Naive thymus-derived CD8-positive, alpha-beta T cell (primary cell): ENCODE measurements at places on chromosomes 4 and X. TPM values are rescaled to one million over a fixed set of nuclear protein-coding genes. Genes with fewer than 3 reads are reported as not detected.

GRCh38 chr4:100938698-100939097, 408.6 kb downstream of the PPP3CA start:
- no peaks in the 10 kb centered on the region for H3K36me3 ChIP-seq
- DNase-seq = no peak
- H3K27me3 ChIP-seq = peaks cover 5% of the 10 kb centered on the region
- H3K27ac ChIP-seq = no peak overlapping the region
- H3K4me3 ChIP-seq = no peak overlapping the region

DNA sequence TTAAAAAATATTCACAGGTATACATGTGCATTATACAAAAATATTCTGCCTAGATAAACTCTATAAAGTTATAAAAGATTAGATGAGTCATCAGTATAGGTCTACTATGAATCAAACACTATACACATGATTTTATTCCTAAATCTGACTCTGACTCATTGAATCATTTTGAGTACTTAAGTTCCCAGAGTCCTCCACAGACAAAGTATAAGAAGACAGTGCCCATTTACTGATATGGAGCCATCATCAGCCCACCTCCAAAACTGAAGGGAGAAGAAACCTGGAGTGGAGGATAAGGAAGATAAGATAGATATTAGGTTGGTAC, 28.7 kb upstream of the ANTXR2 start:
- no peak overlapping the region for H3K27ac ChIP-seq
- no peak overlapping the region for H3K4me3 ChIP-seq
- peaks cover 3% of the 10 kb centered on the region for H3K4me1 ChIP-seq
- peaks cover 6% of the 10 kb centered on the region for H3K36me3 ChIP-seq

DNA sequence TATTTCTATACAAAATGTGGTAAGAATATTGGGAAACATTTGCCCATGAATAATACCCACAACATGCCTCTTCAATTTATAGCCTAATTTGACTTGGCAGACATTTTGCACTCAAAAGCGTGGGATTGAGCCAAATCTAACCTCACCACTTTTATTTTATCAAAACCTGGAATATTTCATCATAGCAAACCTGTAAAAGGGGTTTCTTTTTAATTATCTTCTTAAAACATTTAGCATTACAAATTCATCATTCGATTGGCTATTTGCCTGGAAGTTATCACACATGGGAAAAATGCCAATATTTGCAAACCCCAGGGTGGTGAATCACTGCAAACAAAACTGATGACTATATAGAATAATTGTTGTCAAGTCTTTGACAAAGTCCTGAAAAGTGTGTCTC, 56.2 kb downstream of the VCX3B start:
- no peaks in the 10 kb centered on the region for H3K36me3 ChIP-seq
- H3K4me3 ChIP-seq = no peak overlapping the region
- no peaks in the 10 kb centered on the region for H3K27me3 ChIP-seq

- H3K4me1 ChIP-seq = peaks cover 6% of the 10 kb centered on the region
- H3K27ac ChIP-seq = no peak overlapping the region
- no peak overlapping the region for H3K4me3 ChIP-seq
- no peak for DNase-seq
- H3K36me3 ChIP-seq = no peaks in the 10 kb centered on the region
Observed at GRCh38 chr4:144575181-144575580, 70.8 kb upstream of the HHIP start.

DNA sequence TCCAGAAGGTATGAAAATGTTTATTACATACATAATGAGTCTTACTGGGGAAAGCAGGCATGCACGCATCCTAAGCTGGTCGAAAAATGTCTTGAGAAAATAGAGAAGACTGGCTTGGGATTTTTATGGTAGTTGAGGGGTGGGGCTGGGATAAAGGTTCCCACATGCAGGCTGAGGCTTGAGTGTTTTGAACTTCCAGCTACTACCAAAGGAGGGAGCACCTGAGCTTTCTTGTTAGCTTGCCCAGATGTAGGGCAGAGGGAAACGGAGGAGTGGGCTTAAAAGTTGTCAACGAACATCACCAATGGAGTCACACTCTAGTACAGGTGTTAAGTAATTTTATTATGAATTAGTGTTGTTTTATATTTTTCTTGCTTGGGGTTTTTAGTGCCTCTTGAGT, 39.6 kb upstream of the SRPX start:
- H3K4me1 ChIP-seq = no peaks in the 10 kb centered on the region
- no peaks in the 10 kb centered on the region for H3K27me3 ChIP-seq
- H3K4me3 ChIP-seq = no peak overlapping the region
- no peak overlapping the region for H3K27ac ChIP-seq

GRCh38 chrX:31459361-31459760, 387.5 kb upstream of the FTHL17 start:
- H3K36me3 ChIP-seq = no peaks in the 10 kb centered on the region
- H3K4me1 ChIP-seq = no peaks in the 10 kb centered on the region
- no peak overlapping the region for H3K27ac ChIP-seq
- no peak for DNase-seq
- H3K27me3 ChIP-seq = no peaks in the 10 kb centered on the region
- no peak overlapping the region for H3K4me3 ChIP-seq

The MAGEC2 gene
- not detected for total RNA-seq

GRCh38 chr4:42281324-42282020, 115.8 kb upstream of the SHISA3 start:
- DNase-seq = no peak
- no peaks in the 10 kb centered on the region for H3K4me1 ChIP-seq
- no peaks in the 10 kb centered on the region for H3K36me3 ChIP-seq
- H3K27ac ChIP-seq = no peak overlapping the region

The COL4A5 gene
- not detected for total RNA-seq

DNA sequence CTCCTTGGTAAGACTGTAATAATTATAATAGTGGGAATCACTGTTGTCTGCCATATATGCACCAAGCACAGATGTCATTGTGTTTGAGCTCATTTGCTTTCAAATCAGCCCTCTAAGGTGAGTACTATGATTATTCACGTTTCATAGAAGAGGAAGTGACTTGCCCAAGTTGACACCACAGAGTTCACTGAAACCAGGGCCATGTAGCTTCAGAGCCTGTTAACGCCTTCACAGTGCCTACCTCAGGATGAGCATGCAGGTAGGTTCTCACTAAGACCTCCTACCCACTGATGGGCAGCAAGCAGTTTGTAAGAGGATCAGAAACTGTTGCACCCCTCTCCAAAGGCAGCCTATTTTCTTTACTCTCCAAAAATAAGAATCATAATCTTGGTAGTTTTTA, 27.4 kb downstream of the TMPRSS11A start:
- no peak overlapping the region for H3K4me3 ChIP-seq
- DNase-seq = no peak
- H3K27ac ChIP-seq = no peak overlapping the region
- no peaks in the 10 kb centered on the region for H3K36me3 ChIP-seq
- H3K4me1 ChIP-seq = no peaks in the 10 kb centered on the region
- H3K27me3 ChIP-seq = peaks cover 1% of the 10 kb centered on the region

DNA sequence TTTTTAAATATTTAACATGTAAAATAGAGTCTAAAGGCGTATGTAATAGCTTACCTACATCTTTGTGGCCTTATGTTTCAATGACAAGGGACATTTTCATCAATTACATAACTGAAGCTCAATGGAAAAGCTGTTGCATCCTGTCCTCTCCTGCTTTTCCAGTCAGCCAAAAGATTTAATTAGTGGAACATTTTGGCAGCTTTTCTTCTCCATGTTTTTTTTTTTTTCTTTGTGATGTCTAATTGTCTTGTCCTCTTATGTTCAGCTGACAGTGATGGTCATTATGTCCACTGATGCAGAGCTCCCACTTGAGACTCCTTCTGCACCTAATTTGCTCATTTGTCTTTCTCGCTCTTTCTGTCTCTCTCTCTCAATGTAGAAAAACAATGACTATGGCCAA, 422.2 kb downstream of the GABRG1 start:
- no peak overlapping the region for H3K27ac ChIP-seq
- no peaks in the 10 kb centered on the region for H3K27me3 ChIP-seq
- DNase-seq = no peak
- H3K4me3 ChIP-seq = no peak overlapping the region

The TKTL1 gene
- 2.2 TPM for total RNA-seq

- H3K27me3 ChIP-seq = peaks cover 4% of the 10 kb centered on the region
- H3K4me1 ChIP-seq = no peaks in the 10 kb centered on the region
- no peak overlapping the region for H3K27ac ChIP-seq
Observed at GRCh38 chr4:133137571-133137970, 11.5 kb upstream of the PCDH10 start.

DNA sequence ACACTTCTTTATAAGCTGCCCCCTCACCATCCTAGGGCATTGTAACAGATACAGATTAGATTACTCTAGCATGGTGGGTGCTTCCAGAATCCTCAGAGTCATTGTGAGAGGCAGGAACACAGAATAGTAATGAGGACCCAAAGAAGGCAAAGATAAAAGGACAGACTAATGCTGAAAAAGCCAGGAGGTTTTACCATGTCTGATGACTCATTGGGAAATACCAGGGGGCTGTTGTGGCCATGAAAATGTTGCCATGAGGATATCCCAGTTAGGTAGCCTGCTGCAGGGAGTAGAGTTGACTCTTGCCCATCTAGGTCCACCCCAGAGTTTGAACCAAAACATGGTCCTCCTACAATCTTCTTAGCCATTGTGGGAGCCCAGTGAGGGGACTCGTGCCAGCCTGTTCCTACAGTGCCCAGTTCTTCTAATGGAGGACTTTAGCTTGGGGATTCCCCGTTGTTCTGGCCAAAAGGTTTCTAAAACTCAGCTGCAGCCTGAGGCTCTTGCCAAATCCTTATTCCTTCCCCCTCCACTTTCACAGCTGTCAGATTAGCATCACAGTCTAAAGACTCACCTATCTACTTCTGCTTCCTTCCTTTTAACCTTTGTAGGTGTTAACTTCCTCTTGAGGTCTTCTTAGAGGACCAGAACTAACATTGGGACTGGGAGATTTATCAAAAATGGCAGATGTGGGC, 586.0 kb upstream of the AADAT start:
- no peaks in the 10 kb centered on the region for H3K27me3 ChIP-seq
- no peaks in the 10 kb centered on the region for H3K36me3 ChIP-seq
- no peaks in the 10 kb centered on the region for H3K4me1 ChIP-seq
- no peak overlapping the region for H3K4me3 ChIP-seq
- H3K27ac ChIP-seq = no peak overlapping the region

The TRIM60 gene
- total RNA-seq = not detected

GRCh38 chrX:43840265-43840664, 42.0 kb downstream of the MAOB start:
- no peak overlapping the region for H3K4me3 ChIP-seq
- no peak for DNase-seq
- peaks cover 3% of the 10 kb centered on the region for H3K27me3 ChIP-seq
- H3K4me1 ChIP-seq = no peaks in the 10 kb centered on the region

GRCh38 chr4:158527516-158527915, 5.8 kb downstream of the RXFP1 start:
- no peaks in the 10 kb centered on the region for H3K4me1 ChIP-seq
- no peaks in the 10 kb centered on the region for H3K36me3 ChIP-seq

DNA sequence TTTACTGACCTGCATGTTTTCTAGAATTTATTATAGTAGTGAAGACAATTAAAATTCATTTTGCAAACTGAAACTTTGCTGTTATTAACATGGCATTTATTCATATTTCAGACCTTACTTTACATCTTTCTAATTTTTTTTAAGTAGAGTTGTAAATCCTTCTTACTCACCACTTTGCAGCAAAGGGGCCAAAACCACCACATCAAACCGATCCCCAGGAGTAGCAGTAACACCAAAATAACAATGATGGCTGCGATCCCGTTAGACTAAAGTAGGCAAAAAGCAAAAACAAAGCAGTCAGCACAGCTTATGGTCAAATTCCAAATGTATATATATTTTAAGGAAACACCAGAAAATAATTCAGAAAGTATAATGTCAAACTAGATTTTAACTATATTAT, 64.7 kb downstream of the ANTXR2 start:
- peaks cover 32% of the 10 kb centered on the region for H3K4me1 ChIP-seq
- no peak for DNase-seq
- H3K4me3 ChIP-seq = no peak overlapping the region
- no peaks in the 10 kb centered on the region for H3K27me3 ChIP-seq

The IL9R gene
- 1.4 TPM for total RNA-seq

- H3K27ac ChIP-seq = no peak overlapping the region
- DNase-seq = no peak
- no peaks in the 10 kb centered on the region for H3K36me3 ChIP-seq
- H3K4me3 ChIP-seq = no peak overlapping the region
- H3K4me1 ChIP-seq = peaks cover 15% of the 10 kb centered on the region
Observed at GRCh38 chr4:88451205-88451604, 5.7 kb upstream of the HERC5 start.

The BMPR1B gene
- total RNA-seq = not detected

- no peaks in the 10 kb centered on the region for H3K27me3 ChIP-seq
- H3K4me1 ChIP-seq = peaks cover 20% of the 10 kb centered on the region
- H3K27ac ChIP-seq = peak overlapping the region; percentile 94
- DNase-seq = peak; percentile 39
- H3K4me3 ChIP-seq = peak overlapping the region; percentile 90
Observed at GRCh38 chrX:103918571-103919269, 43.7 kb upstream of the TMSB15B start.

DNA sequence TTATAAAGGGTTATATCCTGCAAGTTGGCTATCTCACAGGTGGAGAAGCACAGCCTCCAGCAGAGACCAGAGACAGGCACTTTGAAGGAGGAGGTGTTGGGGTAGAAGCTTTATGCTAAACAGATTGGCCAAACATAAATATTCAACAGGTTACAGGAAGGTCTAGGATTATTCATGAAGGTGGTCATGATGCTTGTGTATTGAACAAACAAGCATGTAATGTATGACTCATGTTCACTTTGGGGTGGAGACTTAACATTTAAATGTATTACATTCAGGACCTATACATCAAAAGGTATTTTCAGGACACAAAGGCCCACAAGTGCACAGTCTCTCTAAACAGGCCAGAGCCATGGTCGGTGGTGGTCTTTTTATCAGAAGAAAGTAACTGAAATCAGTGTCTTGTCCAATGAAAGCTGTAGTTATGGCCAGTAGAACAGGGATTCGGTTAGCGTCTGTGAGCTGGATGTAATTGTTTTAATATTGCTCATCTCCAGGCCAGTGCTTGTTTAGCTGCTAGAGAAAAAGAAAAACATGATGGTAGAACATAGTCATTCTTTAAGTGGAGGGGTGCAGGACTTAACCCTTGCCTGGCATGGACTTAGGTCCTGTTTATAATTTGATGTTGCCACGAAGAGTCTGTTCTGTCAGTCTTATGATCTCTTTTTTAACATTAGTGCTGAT, 555.2 kb upstream of the PCDH10 start:
- H3K27ac ChIP-seq = no peak overlapping the region
- no peak for DNase-seq
- H3K27me3 ChIP-seq = no peaks in the 10 kb centered on the region
- H3K4me3 ChIP-seq = no peak overlapping the region
- H3K36me3 ChIP-seq = no peaks in the 10 kb centered on the region

DNA sequence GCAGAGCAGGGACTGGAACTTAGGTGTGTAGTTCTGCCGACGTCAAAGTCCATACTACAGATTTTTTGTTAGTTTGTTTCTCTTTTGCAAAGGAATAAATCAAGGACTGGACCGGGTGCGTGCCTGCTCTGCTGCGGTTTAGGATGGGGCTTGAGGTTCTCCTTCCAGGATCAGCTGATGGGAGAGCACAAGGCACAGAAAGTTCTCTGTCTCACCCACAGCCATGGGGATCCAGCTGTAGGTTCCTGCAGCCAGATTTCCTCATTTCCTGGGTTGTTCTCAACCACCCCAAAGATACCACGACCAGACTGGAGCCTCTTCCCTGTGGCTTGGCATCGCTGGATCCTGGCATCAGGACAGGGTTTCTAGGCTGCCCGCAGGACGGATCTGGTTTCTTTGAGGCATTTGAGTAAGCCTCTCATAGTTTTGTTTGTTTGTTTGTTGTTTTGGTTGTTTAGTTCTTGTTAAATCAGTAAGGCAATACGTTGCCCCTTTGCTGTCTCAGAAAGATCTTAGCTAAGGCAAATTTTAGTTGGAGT, 789 bp upstream of the SRPX start:
- no peaks in the 10 kb centered on the region for H3K36me3 ChIP-seq
- peaks cover 18% of the 10 kb centered on the region for H3K27me3 ChIP-seq
- H3K4me1 ChIP-seq = no peaks in the 10 kb centered on the region
- H3K4me3 ChIP-seq = peak overlapping the region; percentile 15
- DNase-seq = no peak
